ENCODE measurements at places on chromosomes 3 and 15.

GRCh38 chr3:145088917-145089316, 1072.1 kb downstream of the PLOD2 start:
- DNase-seq: no peak

- DNase-seq: no peak
Observed at GRCh38 chr15:87619161-87619960, 637.2 kb downstream of the NTRK3 start.

DNA sequence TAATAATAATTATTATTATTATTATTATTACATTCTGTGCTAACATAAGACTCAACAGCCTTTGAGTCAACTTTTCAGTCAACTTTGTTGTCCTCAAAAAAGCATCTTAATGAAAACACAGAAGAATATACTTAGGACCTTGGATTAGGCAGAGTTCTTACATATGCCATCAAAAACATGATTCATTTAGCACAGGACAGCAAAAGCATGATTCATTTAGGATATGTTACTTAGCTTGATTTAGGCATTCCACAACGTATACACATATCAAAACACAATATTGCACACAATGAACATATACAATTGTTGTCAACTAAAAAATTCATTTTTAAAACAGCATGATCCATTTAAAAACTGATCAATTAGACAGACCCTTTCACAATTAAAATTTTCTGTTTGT, 213.0 kb downstream of the FMN1 start:
- DNase-seq: no peak

GRCh38 chr15:89413877-89414276, 79.3 kb upstream of the POLG start:
- no peak for DNase-seq

- DNase-seq: no peak
Observed at GRCh38 chr3:149390294-149390693, 12.8 kb upstream of the TM4SF1 start.

DNA sequence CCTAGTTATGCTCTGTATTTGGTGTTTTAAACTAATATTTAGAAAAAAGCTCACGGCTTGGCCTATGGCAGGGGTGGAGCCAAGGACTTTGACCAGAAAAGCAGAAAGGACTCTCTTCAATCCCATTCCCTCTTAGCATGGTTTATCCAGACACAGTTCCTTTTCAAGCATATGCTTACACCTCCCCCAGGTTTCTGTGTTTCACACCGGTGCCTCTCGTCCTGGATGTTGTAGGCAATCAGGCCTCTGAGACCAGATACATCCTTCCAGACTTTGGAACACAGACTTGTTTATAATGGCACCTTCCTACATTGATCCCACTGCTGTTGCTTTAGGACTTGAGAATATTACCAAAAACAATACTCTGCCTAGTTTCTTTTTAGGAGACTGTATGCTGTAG, 440.5 kb upstream of the ARPP21 start:
- DNase-seq: no peak

- no peak for DNase-seq
Observed at GRCh38 chr3:162491952-162492351, 995.3 kb downstream of the OTOL1 start.

DNA sequence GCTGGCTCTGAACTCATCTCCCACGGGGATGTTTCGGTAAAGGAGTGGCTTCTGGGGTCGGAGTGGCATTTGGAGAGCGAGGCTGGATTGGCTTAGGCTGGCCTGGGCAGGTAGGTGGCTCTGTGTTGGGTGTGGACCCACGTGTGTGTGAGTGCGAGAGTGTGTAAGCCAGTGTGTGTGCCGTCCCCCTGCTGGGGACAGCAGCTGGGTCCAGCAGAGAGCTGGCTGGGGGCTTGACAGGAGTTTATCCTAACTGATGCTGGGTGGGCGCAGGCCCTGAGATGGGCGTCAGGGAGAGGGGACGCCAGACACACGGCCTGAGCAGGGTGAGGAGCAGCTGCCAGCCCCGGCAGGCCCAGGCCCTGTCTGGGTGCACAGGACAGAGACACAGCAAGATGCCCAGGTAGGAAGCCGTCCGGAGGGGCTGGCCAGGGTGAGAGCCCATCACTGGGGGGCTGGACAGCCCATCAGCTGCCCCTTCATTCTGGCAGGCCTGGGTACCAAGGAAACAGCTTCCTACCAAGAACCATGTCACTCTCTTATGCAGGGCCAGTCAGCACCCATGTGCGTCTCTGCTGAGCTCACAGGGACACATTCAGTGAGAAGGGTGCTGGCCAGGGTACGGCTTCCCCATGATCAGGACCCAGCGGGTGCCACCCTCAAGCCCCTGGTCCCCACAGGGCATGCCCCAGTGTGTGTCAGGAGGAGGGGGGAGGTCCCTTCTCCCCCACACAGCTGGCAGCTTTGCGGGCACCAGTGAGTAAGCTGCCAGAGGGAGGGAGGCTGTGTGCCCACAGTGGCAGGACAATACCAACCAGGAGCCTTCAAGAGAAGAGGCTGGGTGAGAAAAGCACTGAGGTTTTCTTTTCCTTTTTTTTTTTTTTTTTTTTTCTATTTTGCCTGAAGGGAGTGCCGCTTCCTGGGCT, 1.1 kb downstream of the PAK6 start:
- no peak for DNase-seq

DNA sequence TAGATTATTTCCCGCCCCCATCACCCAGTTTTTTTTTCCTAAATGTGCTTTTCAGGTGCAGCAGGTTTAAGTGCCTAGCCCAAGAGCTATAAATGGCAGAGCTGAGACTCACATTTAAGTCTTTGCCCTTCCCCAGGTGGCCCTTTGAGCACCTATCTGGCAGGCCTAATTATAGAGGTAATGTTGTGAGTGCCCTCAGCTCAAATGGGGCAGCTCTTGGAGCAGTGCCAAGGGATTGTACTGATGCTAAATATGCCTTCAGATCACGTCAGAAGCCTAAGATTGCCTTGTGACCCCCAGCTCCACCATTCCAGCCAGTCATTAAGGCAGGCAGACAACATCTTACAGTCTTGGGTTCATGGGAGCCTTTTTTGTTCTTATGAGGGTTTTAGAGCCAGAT, 159.5 kb downstream of the RPLP1 start:
- DNase-seq: no peak

- DNase-seq: no peak
Observed at GRCh38 chr15:55628369-55628730, 40.2 kb upstream of the PYGO1 start.

GRCh38 chr3:86653661-86654205, 337.2 kb downstream of the VGLL3 start:
- DNase-seq: no peak

DNA sequence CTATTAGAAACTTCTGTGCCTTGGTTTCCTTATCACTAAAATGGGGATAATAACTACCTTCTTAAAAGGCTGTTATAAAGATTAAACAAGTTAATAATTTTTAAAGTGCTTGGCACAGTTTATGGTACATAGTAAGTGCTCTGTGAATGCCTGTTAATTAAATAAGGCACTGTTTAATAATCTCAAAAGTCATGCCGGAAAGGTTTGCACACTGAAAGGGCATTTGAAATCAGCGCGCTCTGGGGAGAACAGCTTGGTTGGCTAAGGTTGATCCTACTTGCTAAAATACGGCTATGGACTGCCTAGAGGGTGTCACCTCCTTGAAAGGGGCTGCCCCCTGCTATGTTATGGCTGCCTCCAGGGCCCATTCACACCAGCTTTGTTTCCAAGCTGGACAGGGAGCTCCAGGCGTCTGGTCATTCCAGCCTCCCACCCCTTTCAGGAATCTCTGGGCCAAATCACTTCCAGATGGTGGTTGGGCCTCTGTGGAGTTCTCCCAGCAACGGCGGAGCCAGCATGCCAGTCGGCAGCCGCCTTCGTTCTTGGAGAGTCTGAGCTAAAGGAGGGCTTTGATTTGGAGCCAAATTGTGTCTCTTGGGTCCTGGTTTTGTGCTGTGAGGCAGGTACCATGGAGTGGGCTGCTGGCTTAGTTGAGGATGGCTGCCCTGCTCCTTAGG, 5.9 kb downstream of the FLNB start:
- no peak for DNase-seq

- DNase-seq: no peak
Observed at GRCh38 chr3:97658668-97659285, 105.8 kb upstream of the ARL6 start.

DNA sequence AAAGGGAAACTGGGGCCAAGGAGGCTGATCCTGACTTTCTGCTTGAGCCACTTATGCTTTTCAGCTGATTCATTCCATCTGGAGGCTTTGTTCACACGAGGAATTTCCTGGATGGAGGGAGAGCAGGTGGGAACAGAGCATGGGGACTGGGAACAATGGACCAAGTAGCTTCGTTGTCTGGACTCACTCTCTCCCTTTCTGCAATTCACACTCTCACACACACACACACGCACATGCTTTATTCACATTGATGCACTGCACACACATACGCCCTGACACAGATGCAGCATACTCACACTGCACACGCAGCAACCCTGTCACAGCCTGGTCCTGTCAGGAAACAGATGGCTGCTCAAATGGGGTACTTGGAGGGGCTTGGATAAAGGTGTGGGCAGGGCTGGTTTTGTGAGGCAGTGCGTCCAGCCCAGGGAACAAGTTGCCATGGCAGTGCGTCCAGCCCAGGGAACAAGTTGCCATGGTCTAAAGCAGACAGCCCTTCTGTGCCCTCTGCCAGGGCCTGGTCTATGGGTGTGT, 19.8 kb upstream of the CHCHD6 start:
- DNase-seq: no peak

- no peak for DNase-seq
Observed at GRCh38 chr3:57731311-57731710, 24.8 kb upstream of the SLMAP start.

GRCh38 chr15:88904624-88905327, 8.4 kb downstream of the MFGE8 start:
- DNase-seq: peak; percentile 93

Data from CD4-positive, alpha-beta T cell treated with Interferon gamma for 1 hour (primary cell).